ENCODE measurements at places on chromosomes 2 and 18.

DNA sequence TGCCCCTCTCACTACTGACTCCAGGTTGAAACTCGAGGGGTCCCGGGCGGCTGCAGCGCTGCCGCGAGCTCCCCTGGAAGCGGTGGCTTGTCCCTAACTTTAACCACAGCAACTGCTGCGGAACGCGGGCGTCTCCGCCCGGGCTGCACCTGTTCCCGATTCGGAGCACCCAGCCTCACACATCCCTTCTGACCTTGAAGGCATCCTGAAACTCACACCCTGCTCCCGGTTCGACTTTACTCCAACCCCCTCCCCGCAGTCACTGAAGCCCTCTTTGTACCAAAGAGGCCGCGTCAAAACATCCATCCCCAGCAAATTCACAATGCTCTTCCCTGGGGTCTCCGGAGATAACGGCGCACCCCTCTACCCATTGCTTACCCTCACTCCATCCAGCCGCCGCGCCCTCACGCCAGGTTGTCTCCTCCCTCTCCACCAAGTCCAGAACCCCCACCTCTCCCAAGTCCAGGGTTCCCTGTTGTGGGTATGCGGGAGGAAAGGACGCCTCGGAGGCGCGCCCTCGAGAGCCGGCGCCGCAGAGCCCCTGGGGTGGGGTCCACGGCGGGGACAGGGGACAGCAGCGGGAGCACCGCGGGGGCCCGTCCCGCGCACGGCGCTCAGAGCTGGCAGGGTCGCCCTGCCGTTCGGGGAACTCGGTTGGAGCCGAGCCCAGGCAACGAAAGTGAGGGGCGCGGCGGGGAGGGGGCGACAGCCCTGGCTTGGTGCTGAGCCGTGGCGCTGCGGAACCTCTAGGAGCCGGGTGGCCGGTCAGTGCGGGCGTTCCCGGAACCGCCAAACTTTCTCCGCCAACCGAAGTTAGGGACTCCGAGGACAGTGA lies 934 bp downstream of the MYO5B start:
- DNase-seq: no peak

GRCh38 chr2:231037202-231037730 lies at the start of gene C2orf72:
Gene C2orf72 (plus strand): TSS chr2:231037523. CDS start chr2:231037566, 43 bp downstream.
- no peak for DNase-seq

- no peak for DNase-seq
Measured at GRCh38 chr2:96877631-96878092, 7.8 kb upstream of the SEMA4C start.

GRCh38 chr2:85033388-85033787 lies 62.4 kb downstream of the KCMF1 start:
- no peak for DNase-seq

GRCh38 chr2:177551989-177552421 lies 159.4 kb downstream of the AGPS start:
- DNase-seq: no peak

GRCh38 chr2:26461601-26462023 lies 16.3 kb downstream of the OTOF start:
- no peak for DNase-seq

DNA sequence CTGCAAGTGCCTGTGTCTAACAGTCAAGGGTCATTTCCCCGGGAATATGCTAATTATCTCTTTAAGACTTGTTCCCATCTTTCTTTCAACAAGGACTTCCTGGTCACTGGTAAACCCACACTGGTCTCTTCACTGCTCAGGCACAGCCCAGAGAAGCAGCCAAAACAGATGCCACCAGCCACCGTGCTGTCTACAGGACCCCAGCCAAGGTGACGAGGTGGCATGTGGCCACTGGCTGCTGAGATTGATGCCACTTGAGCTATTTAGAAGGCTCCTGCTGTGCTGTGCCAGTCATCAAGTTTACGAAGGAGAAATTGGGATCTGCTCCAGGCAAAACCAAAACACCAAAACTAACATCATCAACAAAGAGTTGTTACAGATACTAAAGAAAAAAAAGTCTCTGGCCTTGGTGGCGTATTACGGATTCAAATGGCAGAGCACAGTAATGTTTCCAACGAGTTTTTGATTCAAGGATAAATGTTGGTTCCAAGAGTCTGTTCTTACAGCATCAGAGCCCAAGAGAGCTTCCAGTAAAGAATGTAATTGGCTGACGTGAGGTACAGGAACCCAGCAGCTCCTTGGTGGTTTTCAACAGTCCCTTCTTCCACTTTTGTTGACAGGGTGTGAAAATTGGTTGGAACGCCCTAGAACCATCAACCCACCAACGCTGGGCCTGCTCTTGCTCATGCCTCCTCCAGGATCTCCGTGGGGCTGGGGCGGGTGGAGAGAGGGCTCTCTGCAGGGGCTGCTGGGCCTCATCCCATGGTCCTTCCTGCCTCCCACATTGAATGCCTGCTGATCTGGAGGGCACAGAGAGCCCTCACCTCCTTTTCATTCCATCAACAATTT lies 63.7 kb upstream of the ZCCHC2 start:
- no peak for DNase-seq

- no peak for DNase-seq
Measured at GRCh38 chr18:38688416-38688815, 1122.8 kb upstream of the CELF4 start.

- DNase-seq: no peak
Measured at GRCh38 chr18:53093636-53094035, 753.6 kb downstream of the DCC start.

- no peak for DNase-seq
Measured at GRCh38 chr18:63997606-63998005, 27.7 kb downstream of the SERPINB8 start.

DNA sequence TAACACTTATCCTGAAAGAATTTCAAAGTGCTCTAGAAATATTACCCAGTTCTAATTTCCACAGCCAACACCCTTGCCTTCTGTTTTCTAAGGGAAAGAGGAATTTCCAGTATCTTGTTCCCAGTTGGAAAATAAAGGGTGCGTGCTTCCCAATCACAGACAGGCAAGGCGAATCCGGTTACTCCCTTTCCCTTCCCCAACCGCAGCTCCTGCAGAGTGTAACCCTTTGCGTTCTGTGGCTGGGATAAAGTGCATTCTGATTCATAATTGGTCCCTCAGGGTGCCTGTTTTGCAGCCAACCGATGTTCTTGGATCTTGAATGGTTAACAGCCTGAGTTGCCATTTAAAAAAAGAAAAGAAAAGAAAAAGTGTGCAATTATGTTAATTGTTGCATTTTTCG lies 40.6 kb upstream of the PGAP1 start:
- peak; percentile 5 for DNase-seq

DNA sequence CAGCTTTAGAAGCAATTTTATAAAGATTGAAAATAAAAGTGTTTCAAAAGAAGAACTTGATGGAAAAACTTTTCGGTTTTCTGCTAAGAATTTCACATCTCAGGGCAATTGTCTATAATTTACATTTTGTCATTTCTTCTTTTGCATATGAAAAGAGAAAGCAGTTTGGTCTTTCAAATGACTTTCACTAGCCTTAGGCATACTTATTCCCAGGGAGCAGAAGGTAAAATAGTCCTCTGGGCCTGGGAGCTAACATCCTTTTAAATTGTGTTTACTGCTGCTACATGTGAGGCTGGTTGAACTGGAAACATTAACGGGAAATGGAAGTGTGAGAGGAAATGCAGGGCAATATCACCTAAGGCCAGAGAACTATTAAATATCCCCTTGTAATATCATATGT lies 37.1 kb downstream of the MYO3B start:
- no peak for DNase-seq

- DNase-seq: no peak
Measured at GRCh38 chr18:22915337-22915736, 17.8 kb upstream of the RBBP8 start.

DNA sequence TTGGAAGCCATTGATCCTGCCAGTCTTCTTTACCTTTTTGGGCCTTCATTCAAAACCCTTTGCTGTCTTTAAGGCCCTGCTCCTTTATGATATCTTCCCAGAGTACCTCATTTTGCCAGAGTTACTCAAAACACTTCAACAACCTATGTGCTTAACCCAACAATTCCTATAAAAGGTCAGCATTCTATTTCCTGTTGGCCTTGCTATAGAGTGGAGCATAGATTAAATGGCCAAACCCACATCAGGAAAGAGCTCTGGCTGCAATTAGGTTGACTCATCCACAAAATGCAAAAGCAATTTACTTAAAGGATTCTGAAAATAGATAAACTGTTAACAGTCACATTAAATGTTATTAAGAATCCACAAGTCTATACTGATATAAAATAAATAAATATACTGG lies 21.2 kb downstream of the MRPL33 start:
- DNase-seq: no peak

- no peak for DNase-seq
Measured at GRCh38 chr18:24802456-24802855, 342.0 kb downstream of the HRH4 start.

- DNase-seq: no peak
Measured at GRCh38 chr2:240711296-240711695, 19.6 kb downstream of the AQP12A start.

- no peak for DNase-seq
Measured at GRCh38 chr18:46001892-46002291, 34.8 kb upstream of the EPG5 start.

DNA sequence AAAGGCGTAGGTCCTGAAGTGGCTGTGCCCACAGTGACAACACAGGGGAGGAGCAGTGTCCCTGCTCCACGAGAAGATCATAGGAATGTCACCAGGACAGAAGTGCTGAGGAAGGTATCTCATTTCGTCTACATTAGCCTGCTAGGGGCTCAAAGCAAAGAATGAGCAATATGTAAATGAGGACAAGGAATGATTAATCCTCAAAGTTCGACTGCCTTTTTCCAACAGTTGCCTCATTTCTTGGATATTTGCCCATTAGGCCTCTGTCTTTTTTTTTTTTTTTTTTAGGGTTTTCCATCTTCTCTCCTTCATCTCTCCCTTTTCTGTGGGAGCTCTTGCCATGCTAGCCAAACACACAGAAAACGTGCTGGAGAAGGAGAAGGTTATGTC lies 105.2 kb upstream of the ARHGAP28 start:
- peak; percentile 40 for DNase-seq

GRCh38 chr2:12273111-12273510 lies 443.6 kb upstream of the TRIB2 start:
- DNase-seq: no peak

- no peak for DNase-seq
Measured at GRCh38 chr2:8993196-8993901, 10.1 kb downstream of the MBOAT2 start.

DNA sequence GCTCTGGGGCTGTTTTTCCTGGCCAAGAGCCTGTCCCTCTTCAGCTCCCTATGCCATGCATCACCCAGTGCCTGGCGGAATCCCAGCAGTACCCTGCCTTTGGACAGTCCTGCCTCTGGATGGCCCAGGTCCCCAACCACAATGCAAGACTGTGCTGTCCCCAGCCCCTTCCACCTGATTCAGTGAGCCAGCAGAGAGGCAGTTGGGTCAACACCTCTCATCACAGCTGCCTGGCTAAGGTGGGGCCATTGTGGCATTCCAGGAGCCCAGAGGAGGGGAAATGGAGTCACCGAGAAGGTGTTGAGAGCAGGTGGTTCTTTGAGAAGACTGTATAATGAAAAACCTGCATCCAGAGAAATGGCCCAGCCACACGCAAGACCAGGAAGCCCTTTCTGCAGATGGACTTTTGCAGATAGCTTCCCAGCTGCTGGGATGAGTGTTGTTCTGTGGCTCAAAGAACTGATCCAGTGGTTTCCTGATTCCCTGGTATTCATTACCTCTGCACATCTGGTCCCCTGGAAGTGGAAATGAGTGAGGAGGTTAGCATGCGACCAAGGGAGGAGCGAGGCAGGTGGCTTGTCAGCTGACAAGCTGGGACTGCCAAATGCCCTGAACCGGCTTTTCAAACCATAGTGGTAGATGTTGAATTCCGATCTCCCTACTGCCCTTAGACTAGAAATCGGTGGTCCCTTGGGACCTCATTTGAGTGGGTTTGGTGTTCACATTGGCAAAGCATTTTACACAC lies 1.7 kb upstream of the ASPRV1 start:
- no peak for DNase-seq
